SK-MEL-5 (cell line): ENCODE measurements at places on chromosomes 3 and 15.

DNA sequence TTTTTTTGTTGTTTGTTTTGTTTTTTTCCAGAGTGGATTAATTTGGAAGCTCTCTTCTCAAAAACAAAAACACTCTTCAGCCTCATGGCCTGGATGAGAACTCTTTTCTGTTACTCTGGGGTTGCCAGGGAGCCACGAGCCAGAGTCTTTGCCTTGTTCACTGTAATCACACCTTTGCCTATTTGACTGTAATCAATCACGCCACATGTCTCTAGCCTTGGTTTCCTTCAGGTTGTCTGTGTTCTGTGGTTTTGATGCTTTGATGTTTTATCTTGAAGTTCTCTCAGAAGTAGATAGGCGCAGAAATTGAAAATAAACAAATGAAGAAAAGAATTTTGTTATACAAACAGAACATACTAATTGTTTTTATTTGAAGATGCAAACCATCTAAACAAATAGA lies 62.3 kb upstream of the IGF1R start:
- no peak for DNase-seq

DNA sequence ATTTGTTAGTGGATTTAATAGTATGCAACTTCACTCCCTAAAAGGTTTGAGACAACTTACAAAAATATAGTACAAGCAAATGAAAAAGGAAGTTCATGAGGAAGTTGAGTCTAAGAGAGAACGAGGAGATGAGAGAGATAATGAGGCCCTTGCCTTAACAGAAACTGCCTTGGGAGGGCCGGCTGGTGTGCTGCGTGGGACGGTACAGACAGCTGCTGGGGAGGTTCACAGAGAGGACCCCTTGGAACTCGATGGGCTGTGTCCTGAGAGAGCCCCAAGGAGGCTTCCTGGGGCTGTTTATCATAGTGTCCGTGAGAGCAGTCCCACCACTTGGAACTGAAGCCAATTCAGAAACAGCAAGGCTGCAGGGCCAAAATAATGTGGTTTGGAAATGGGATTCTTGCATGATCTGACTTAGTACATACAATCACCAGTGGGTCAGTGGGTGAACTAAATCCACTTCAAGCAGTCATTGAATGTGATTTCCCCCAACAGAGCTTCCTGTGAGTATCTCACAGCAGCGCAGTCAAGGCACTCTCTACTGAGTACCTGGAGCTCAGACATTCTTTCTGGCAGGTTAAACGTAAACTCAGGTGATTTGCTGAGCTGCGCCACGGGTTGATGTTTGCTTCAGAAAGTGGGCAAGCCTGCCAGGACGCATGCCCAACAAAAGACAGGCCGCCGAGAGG lies 90.8 kb downstream of the CRTC3 start:
- no peak for DNase-seq

DNA sequence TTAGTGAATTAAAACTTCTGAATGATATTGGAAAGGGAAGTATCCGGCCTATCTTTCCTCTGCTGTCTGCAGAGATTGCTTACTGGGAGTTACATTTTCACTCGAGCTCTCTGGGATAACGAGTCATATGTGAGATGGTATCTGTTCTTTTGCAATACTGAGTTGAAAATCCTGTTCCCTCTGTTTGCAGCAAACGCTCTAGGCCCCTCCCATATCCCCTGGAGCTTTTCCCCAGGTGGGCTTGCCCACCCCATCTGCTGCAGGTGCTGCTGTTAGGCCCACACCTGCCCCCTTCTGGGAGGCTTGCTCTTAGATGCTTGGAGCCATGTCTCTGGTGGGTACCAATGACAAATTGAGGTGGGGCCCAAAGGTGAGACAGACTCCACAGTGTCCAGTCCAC lies 42.7 kb upstream of the MTMR10 start:
- no peak for DNase-seq

GRCh38 chr3:118974356-118975097 lies 60.1 kb downstream of the IGSF11 start:
- DNase-seq, result no peak

- DNase-seq, result no peak
Observed at GRCh38 chr3:51715977-51716294, 9.1 kb downstream of the GRM2 start.

DNA sequence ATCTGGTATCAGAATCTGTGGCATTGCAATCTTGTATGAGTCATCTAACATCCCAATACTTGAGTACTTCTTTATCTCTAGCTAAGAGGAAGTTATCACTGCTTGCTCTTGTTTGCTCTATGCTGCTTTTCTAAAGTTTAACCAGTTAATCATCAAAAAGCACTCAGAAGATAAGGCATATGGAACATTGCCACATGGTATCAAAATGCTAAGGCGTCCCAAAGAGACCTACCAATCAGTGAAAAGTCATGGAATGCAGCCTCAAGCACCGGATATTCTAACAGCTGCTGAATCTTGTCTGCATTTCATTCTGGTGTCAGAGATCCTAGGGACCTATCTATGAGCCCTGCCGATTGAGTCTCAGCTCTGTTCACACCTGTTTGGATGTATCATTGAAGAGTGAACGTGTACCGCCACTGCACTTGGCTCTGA lies 192.8 kb downstream of the ARPP21 start:
- DNase-seq, result no peak

DNA sequence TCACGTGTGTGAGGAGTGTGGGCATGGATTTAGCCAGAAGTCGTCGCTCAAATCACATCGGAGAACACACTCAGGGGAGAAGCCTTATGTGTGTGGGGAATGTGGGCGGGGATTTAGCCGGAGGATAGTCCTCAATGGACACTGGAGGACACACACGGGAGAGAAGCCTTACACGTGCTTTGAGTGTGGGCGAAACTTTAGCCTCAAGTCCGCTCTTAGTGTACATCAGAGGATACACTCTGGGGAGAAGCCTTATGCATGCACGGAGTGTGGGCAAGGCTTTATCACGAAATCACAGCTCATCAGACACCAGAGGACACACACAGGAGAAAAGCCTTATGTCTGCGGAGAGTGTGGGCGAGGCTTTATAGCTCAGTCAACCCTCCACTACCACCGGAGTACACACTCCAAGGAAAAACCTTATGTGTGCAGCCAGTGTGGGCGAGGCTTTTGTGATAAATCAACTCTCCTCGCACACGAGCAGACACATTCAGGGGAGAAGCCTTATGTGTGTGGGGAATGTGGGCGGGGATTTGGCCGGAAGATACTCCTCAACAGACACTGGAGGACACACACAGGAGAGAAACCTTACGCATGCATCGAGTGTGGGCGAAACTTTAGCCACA lies 28.1 kb downstream of the ZNF589 start:
- DNase-seq, result no peak
